ENCODE measurements at places on chromosomes 2 and 18.

- no peak for DNase-seq
Observed at GRCh38 chr2:158489366-158490112, 32.8 kb downstream of the PKP4 start.

DNA sequence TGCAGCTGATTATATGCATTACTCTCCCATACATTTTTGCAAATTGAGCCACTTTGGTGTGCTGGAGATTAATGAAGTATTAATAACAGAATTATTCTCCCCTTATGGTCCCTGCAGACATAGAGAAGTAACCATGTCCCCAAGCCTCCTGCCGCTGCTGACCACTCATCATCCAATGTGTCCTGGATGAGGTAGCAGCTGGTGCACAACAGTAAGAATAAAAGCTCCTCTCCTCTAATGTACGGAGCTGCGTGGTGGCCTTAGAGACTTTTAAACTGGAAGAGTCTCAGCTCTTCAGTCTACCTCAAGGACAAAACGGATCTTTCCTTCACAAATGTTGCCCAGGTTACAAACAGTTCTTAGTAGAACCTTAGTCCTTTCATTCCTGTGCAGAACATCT, 37.7 kb downstream of the TPO start:
- DNase-seq: no peak

DNA sequence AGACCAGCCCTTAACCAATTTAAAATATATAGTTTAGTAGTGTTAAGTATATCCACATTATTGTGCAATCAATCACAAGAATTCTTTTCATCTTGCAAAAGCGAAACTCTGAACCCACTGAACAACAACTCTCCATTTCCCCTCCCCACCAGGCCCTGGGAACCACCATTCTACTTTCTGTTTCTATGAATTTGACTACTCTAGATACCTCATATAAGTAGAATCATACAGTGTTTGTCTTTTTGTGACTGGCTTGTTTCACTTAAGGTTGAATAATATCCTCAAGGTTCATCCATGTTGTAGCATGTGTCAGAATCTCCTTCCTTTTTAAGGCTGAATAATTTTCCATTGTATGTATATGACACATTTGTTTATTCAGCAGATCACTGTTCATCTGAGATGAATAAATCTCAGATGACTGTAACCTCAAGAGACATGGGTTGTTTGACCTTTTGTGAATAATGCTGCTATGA, 8.1 kb upstream of the SOS1 start:
- no peak for DNase-seq

GRCh38 chr2:216279459-216279858, 92.8 kb downstream of the MARCHF4 start:
- no peak for DNase-seq

- no peak for DNase-seq
Observed at GRCh38 chr2:98477506-98477905, 32.8 kb downstream of the INPP4A start.

DNA sequence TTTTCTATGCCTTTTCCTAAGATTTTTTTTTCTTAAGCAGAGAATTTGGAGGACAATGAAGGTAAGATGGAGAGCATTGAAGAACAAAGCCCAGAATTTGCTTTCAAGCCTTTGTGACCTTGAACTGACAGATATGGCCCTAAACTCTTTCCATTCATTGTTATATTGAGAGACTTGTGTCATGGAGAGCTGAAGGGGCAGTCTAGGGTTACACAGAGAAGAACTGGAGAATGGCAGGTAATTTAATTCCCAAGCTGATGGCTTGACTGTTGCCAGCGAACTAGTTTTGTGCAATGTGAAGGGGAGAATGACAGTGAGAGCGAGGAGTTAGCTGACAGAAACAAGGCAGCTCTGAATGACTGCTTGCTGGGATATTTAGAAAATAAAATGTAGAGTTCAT, 1344.2 kb downstream of the LRP1B start:
- DNase-seq: no peak
